Activated effector memory CD4-positive, alpha-beta T cell treated with Interleukin-2 at 50 U/mL for 16 hours (primary cell): ENCODE measurements at places on chromosomes 11 and 22.
A peak's percentile ranks its signal among the peaks of the same experiment; 100 is the strongest.

- no peak for DNase-seq
These were observed 77.6 kb upstream of the KCNQ1OT1 start for GRCh38 chr11:2777386-2777785.

- DNase-seq = no peak
These were observed 2.7 kb upstream of the ACY3 start for GRCh38 chr11:67652965-67653845.

- DNase-seq = no peak
These were observed 48.3 kb downstream of the IRAG1 start for GRCh38 chr11:10645212-10645795.

- no peak for DNase-seq
These were observed 402.8 kb downstream of the NXPE2 start for GRCh38 chr11:115080923-115081680.

DNA sequence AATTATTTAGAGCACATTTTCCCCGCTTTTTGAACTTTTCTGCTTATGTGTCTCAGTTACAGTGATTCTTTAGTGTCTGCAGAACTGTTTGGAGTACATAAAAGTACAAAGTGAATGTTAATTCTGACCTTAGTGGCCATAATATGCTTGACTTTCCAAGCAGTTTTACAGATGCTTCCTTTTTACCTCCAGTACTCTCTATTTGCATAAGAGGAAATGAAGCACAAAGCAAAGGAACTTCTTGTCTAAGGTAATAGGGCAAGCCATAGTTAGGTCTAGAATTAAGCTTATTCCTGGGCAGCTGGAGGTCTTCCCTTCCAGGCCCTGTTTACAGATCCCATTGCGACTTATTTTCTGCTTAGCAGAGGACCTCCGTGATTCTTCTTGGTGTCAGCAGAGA lies 3.6 kb downstream of the GTPBP1 start:
- no peak for DNase-seq

GRCh38 chr22:43114958-43115357 lies 4.4 kb downstream of the BIK start:
- no peak for DNase-seq

DNA sequence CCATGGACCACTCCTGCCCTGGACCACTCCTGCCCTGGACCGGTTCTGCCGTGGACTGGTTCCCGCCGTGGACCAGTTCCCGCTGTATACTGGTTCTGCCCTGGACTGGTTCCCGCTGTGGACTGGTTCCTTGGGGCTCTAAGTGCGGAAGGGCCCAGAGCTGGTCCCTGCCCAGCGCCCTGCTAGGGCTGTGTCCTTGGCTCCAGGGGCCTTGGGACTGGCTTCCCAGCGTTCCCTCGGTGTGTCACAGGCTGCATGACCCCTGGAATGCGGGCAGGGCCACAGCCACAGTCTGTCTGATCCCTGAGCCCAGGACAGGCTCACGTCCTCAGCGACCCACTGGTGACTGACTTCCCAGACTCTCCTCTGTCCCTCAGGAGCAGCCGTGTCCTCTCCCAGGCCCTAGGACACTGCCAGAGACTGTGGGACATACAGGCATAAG lies 412.2 kb downstream of the TBC1D22A start:
- no peak for DNase-seq

GRCh38 chr11:10502065-10502680 lies 38.8 kb downstream of the RNF141 start:
- no peak for DNase-seq

GRCh38 chr11:73203322-73203721 lies 14.8 kb upstream of the P2RY2 start:
- no peak for DNase-seq

GRCh38 chr22:32612834-32613233 lies 138.2 kb downstream of the FBXO7 start:
- no peak for DNase-seq

GRCh38 chr11:36265793-36266628 lies 23.2 kb downstream of the COMMD9 start:
- DNase-seq = peak; percentile 14

- DNase-seq = no peak
These were observed 11.7 kb upstream of the C1QTNF6 start for GRCh38 chr22:37199760-37200108.

DNA sequence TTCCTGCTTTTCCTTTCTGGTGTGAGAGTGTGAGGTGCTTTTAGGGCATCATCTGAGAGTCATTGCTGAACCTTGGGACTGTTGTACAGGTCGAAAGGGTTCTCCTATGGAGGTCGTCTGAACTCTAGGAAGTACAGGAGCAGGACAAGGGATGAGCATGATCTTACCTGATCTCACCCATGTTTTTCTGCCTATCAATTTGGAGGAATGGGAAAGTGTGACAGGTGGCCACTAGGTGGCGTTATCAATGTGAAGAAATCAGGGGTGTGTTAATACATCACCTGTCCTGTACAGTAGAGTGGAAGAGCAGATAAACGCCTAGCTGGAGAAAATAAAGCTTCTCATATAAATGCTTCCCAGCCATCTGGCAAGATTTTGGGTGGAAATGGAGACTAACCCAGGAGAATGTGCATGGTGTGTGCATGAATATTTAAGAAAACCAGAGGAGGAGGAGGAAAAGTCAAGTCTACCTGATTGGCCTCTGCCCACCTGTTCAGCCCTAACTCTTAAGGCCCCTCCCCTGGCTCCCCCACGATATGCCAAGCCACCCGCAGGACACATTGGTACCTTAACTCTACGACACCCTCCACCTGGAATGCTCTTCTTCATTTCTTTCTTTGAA lies 72.0 kb upstream of the NARS2 start:
- peak; percentile 8 for DNase-seq

DNA sequence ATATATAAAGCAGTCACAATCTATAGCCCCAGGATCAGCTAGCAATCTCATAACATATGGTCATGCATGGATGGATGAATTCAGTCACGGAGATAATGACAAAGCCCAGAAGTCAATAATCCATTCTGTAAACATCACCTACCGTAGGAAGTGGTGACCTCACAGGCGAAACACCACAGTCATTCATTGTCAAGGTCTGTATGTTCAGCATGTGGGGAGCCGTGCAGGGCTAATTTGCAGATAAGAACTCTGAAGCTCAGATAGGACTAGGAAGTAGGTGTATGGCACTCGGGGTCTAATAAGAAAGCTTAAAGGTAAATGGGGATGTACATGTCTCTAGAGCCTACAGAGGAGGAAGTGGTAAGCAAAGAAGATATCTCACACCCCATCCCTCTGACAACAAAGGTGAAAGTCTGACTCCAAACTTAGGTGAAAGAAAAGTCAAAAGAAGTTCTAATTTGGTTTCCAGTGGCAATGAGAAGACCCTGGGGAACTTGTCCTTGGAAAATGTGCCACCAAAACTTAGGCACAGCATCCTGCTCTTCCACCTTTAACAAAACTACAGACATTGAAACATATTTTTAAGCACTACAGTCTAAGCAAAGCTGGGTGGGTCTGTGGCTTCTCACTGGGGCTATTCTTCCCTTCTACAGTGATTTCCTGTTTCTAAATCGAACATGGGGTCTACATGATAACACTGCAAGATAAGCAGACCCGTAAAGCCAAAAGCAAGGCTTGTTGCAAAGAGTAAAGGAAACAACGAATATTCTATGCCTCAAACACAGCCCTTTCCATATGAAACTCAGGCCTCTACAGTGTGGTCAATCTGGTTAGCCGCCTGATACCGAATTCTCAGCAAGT lies 5.2 kb downstream of the CRTAM start:
- DNase-seq = no peak

- DNase-seq = peak; percentile 64
These were observed 22.0 kb downstream of the JAML start for GRCh38 chr11:118202599-118203422.

GRCh38 chr11:10042699-10043098 lies 251.3 kb downstream of the SBF2 start:
- no peak for DNase-seq

GRCh38 chr11:101474666-101475065 lies 109.1 kb downstream of the TRPC6 start:
- no peak for DNase-seq

DNA sequence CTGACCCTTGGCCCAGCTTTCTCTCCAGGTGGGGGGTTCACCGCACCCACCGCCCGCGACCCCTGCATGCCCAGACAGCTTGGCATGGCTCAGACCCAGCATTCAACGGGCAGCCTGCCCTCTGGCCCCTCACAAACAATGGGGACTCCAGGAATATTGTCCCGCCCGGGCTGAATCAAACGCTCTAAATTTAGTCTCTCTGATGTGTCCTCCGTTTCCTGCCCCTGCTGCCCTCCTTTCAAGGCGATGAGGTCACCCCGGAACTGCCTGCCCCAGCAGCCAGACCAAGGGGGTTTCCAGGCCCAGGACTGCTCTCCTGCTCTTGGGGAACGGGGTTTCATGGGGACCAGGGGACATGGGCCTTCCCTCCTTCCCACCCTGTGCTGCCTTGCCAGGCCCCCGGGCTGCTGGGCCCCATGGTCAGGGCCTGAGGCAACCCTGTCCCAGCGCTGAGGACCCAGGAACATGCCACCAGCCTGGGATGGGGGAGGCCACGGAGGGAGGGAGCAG lies 10.1 kb upstream of the PDGFB start:
- DNase-seq = peak; percentile 35

DNA sequence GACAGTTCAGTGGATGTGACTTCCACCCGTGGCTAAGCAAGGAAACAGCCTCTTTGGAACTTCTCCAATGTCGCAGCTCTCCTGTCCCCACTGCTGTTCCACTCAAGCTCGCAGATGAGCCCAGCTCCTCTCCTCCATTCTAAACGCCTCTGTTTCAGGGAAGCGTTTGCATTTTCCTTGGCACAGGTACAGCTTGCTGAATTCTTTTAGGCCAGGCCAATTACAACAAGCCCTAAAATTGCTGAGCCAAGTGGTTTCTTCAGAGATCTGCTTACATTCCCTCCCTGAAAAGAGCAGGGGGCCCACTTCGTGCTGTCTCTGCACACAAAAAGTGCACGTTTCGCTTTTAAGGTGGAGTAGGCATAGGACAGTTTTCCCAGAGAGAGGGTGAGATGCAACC lies 91.5 kb upstream of the BLID start:
- no peak for DNase-seq

GRCh38 chr11:84241343-84242131 lies 955.4 kb upstream of the CCDC90B start:
- DNase-seq = no peak

DNA sequence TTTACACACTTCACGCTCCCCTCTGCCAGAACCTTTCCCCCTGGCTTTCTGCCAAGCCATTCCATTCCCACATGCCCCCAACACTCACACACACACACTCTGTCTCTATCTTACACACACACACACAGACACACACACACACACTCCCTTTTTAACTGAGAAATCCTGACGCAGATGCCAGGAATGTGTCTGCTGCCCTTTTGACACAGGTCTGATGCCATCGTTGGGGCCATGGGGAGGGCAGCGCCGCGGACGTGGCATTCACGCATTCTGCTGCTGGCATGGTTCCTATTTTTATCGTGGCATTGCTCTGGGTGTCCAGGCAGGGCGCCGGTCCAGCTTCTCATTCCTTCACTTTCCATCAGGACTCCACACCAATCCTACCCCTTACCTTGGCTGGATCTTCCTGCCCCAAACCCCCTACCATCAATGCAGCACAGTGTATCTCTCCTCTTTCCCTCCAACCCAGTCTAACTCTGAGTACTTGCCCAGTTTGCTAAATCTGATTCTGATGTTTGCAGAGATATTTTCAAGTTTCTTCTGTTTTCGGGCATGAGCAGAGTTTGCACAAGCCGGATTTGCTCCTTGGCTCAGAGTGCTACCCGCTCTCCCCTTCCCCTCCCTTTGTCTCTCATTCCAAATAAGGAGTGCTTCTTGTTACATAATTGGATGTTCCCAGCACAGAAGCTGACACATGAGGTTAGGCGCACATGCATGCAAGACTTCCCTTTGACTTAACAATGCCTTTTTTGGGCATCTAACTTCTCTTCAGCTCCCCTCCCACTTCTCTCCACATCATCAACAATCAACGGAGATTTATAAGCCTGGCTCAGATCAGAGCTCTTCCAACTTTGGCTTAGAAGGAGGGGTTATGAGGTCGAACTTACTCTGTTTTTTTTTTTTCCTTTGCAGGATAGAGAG lies 18.8 kb downstream of the SNX19 start:
- no peak for DNase-seq
